Activated T-cell treated with anti-CD3 and anti-CD28 coated beads for 24 hours (primary cell): ENCODE measurements at places on chromosomes 7 and 10.

DNA sequence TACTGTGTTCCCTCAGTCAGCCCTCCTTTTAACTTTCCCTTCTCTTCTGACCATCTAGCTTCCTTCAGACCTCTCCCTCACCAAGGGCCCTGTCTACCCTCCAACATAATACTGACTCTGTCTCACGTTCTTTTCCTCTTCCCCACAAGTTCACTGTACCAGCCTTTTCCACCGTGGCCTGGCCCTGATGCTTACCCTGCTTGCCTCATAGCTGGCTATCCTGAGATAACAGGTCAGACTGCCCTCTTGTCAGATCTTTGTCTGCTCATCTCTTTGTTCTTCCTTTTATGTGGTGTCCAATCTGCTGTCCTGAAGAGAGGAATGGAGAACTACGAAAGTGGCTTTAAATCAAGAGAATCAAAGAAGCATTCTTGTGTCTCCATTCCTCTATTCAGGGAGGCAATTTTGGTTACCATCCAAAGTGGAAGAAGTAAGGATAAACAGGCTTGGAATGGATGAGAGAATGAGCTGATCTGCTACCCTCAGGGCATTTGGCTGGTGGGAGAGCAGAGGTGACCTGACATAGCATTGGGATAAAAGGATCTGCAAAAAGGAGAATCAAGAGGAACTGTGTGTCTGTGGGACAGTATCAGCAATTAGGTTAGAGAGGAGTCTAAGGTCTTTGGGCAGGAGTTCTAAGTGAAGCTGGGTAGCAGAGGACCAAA lies 8.1 kb downstream of the BTAF1 start:
- no peak for DNase-seq

DNA sequence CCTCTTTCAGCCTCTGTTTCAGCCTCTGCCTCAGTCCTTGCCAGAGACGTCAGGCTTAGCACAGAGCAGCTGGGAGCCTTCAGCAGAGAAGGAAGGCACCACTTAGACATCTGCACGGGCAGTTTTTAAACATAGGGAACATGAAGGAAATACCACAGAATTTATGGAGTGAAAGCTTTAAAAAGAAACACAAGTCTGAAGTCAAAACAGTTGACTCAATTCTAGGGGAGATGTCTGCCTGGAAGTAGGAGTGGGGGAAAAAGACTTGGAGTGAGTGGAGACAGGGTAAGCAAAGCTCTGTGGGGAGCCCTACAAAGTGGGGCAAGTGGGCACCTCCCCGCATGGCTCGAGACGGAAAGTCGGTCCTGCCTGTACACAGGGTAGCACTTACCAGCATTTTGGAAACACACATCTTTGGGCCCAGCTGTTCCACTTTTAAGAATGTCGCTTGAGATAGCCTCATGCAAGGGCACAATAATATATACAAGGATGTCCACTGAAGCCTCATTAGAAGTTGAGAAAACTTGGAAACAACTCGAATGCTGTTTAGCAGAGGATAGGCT lies 5.0 kb upstream of the TBXAS1 start:
- DNase-seq: no peak

GRCh38 chr7:143979998-143980397 lies 20.1 kb upstream of the OR6B1 start:
- DNase-seq: no peak

- no peak for DNase-seq
Measured at GRCh38 chr10:1465418-1465911, 271.9 kb downstream of the ADARB2 start.

- DNase-seq: no peak
Measured at GRCh38 chr7:70776627-70777101, 355.3 kb upstream of the GALNT17 start.
